Foreskin keratinocyte (primary cell): ENCODE measurements at places on chromosomes 3 and 15. TPM values are rescaled to one million over a fixed set of nuclear protein-coding genes. Genes with fewer than 3 reads are reported as not detected.

Gene FOXP1
- polyA plus RNA-seq = 7.5 and 8.7 TPM in 2 replicates

Gene EFCAB12
- 0.20 and 0.27 TPM in 2 replicates for polyA plus RNA-seq

Gene CACNA1D
- polyA plus RNA-seq = not detected in 2 replicates

Gene ARHGAP11A
- 9.3 and 14.0 TPM in 2 replicates for polyA plus RNA-seq

Gene MTHFS
- 26.9 and 31.4 TPM in 2 replicates for polyA plus RNA-seq

Gene SNURF
- 8.6 and 10.5 TPM in 2 replicates for polyA plus RNA-seq

Gene TRIM59
- polyA plus RNA-seq = 5.4 and 7.2 TPM in 2 replicates

Gene C3orf49
- polyA plus RNA-seq = not detected in 2 replicates

Gene H1-8
- not detected in 2 replicates for polyA plus RNA-seq

Gene CHRNA7
- polyA plus RNA-seq = 0.22 and 0.38 TPM in 2 replicates

Gene ZIC1
- not detected in 2 replicates for polyA plus RNA-seq

Gene REC114
- polyA plus RNA-seq = not detected in 2 replicates

Gene CPNE9
- polyA plus RNA-seq = not detected in 2 replicates

Gene EXD1
- polyA plus RNA-seq = 0.02 TPM in 1 of 2 replicates, not detected in the other

Gene RARRES1
- polyA plus RNA-seq = 0.04 TPM in 1 of 2 replicates, not detected in the other

Gene GPR87
- 51.5 and 52.2 TPM in 2 replicates for polyA plus RNA-seq

Gene LRTM1
- not detected in 2 replicates for polyA plus RNA-seq

Gene ZCWPW2
- 0.27 and 0.28 TPM in 2 replicates for polyA plus RNA-seq

Gene GATM
- polyA plus RNA-seq = 0.08 and 0.11 TPM in 2 replicates

Gene CFAP161
- polyA plus RNA-seq = not detected in 2 replicates

Gene LRRIQ4
- not detected in 2 replicates for polyA plus RNA-seq

Gene MGLL
- polyA plus RNA-seq = 37.9 and 39.9 TPM in 2 replicates

Gene NANOGP8
- not detected in 2 replicates for polyA plus RNA-seq

Gene UBAP1L
- polyA plus RNA-seq = 0.23 and 0.27 TPM in 2 replicates

Gene NPAP1
- polyA plus RNA-seq = not detected in 2 replicates

Gene FBLN2
- polyA plus RNA-seq = 2.8 and 4.1 TPM in 2 replicates

Gene LRRC15
- not detected in 2 replicates for polyA plus RNA-seq

Gene NR1I2
- polyA plus RNA-seq = not detected in 2 replicates

Gene C3orf20
- not detected in 2 replicates for polyA plus RNA-seq

Gene SMCO1
- not detected in 2 replicates for polyA plus RNA-seq

Gene NRG4
- 0.01 TPM in 1 of 2 replicates, not detected in the other for polyA plus RNA-seq

Gene CSPG4
- polyA plus RNA-seq = 2.7 and 5.1 TPM in 2 replicates

Gene XCR1
- polyA plus RNA-seq = not detected in 2 replicates

Gene SELENOK
- polyA plus RNA-seq = 68.5 and 72.5 TPM in 2 replicates

Gene CX3CR1
- not detected in 2 replicates for polyA plus RNA-seq

Gene IFRD2
- 137 and 158 TPM in 2 replicates for polyA plus RNA-seq

Gene TMEM207
- polyA plus RNA-seq = not detected in 2 replicates

Gene DCP1A
- polyA plus RNA-seq = 2.6 and 2.9 TPM in 2 replicates

Gene HAPLN3
- 6.2 and 6.7 TPM in 2 replicates for polyA plus RNA-seq

Gene GMNC
- polyA plus RNA-seq = not detected in 2 replicates

Gene CAMKV
- not detected in 2 replicates for polyA plus RNA-seq

Gene TSPAN3
- polyA plus RNA-seq = 86.5 and 108 TPM in 2 replicates

Gene VPS8
- polyA plus RNA-seq = 6.4 and 6.8 TPM in 2 replicates

Gene PLSCR2
- polyA plus RNA-seq = not detected in 2 replicates

Gene DUOXA1
- 5.7 TPM in 2 replicates for polyA plus RNA-seq

Gene ASB14
- not detected in 2 replicates for polyA plus RNA-seq

Gene DAPK2
- 1.5 and 2.5 TPM in 2 replicates for polyA plus RNA-seq

Gene IFT122
- polyA plus RNA-seq = 5.6 and 5.8 TPM in 2 replicates

Gene ACKR4
- polyA plus RNA-seq = 0.22 and 0.25 TPM in 2 replicates

Gene DGKG
- polyA plus RNA-seq = 0.09 TPM in 1 of 2 replicates, not detected in the other

Gene CYP1A2
- polyA plus RNA-seq = not detected in 2 replicates

Gene PROS1
- 1.0 and 1.4 TPM in 2 replicates for polyA plus RNA-seq

Gene STRA6
- polyA plus RNA-seq = not detected in 2 replicates

Gene CLDN18
- not detected in 2 replicates for polyA plus RNA-seq

Gene SAMD7
- polyA plus RNA-seq = not detected in 2 replicates

Gene IQCH
- polyA plus RNA-seq = 0.79 and 0.84 TPM in 2 replicates
